Activated T-helper 1 cell treated with anti-CD3 and anti-CD28 coated beads, Interleukin-2, amount 50 U/mL, for 16 hours (primary cell): ENCODE measurements at places on chromosomes 7 and 10.

DNA sequence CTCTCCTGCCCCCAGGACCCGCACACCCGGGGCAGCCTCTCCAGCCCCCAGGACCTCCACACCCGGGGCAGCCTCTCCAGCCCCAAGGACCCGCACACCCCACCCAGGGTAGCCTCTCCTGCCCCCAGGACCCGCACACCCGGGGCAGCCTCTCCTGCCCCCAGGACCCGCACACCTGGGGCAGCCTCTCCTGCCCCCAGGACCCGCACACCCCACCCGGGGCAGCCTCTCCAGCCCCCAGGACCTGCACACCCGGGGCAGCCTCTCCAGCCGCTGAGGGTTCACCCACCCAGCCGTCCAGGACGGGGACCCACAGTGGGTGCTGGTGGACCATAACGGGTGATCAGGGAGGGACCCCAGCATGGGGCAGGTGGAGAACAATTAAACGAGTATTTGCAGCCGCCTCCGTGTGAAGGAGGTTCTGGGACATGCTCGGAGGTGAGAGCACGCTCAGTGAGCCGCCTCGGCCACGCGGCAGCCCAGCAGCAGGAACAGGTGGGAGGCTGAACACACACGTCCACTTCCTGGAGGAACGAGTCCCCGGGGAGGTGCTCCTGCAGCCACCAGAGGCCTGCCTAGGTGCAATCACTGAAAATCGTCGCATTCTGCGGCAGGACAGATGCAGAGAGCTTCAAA, 107.9 kb downstream of the PDGFA start:
- no peak for DNase-seq

- DNase-seq: no peak
Measured at GRCh38 chr7:112640685-112641084, 149.5 kb downstream of the TMEM168 start.

- DNase-seq: peak; percentile 75
Measured at GRCh38 chr7:99616359-99617191, at the start of gene ZSCAN25. Gene ZSCAN25, plus strand, starts transcription at chr7:99616946. Its CDS starts 2,661 bp downstream, at chr7:99619607.

GRCh38 chr7:106345421-106346166, 60.8 kb upstream of the NAMPT start:
- peak; percentile 37 for DNase-seq

GRCh38 chr7:44622342-44623151, 16.1 kb downstream of the OGDH start:
- DNase-seq: no peak

DNA sequence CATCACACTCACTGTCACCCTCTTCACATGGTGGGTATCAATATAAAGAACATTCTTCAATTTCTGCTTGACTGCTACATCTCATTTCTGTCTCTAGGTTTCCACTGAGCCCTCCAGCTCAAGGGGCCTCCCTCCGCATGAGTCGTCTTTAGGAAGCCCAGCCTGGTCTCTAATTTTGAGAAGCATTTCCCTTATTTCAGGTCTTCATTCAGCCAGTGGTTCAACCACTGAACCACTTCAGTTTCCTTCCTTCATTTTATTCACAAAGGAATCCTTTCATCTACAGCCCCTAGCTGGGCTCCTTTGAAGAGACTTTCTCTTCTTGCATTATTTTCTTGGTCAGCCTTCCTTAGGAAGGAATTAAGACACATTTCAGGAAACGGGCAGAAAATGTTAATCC, 257.4 kb downstream of the KCNMA1 start:
- no peak for DNase-seq

DNA sequence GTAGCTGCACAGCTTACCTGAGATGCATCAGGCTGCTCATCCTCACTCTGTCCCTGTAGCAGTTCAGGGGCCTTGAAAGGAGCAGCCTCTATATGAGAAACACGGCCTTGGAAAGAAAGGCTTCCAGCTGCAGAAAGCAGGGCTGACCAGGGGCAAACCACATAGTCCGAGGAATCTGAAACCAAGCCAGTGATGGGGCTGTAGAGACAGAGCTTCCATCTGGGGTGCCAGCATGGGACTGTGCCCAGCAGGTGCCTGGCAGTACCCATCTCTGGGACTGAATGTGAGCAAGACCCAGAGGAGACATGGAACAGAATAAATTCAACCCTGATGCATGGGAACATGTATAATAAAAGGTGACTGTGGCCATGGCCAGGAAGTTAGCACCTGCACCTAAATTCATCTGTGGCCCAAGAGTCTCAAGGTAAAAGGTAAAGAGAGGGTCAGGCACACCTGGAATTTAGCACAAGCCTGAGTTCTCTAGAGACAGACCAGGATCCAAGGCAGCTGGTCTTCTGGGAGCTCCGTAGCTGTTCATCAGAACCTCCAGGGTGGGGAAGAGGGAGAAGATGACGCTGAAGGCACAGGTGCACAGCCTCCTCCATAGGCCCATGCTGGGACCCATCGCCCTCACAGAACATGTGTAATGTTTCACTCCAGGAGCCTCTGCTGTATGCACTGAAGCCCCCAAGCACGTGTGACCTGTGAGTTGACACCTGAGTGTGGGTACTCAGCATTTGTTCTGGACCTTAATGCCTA, 25.3 kb downstream of the FRMPD2 start:
- DNase-seq: no peak

DNA sequence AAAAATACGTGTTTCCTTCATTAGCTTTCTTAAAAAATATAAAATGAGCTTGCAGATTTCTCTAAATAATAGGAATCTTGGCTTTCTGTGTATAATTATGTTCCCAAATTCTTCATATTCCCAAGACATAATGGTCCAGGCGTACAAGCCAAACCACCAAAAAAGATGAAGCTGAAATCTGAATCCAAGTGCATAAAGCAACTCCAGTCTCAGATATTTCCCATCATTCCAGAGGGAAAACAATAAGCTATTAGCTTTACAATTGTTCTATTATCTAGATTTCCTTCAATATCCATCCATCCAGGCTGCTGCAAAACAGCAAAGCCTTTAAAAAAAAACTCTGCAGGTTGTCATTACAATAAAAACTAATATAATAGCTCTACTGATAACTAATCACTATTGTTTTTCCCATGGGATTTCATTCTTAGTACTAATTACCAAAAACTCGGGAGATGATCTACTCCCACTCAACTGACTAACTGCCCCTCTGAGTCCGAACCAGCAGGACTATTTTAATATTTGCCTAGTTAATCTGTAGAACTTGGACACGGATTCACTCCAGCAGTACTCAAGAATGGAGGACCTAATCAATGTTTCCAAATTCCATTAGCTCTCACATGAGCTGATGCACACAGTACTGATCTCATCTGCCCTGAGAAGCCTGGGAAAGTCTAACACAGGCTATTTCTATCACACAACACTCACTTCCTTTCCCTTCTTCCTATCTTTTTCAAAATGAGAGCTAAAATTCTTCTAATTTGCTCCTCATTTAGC, 108.9 kb upstream of the ASAH2 start:
- no peak for DNase-seq

DNA sequence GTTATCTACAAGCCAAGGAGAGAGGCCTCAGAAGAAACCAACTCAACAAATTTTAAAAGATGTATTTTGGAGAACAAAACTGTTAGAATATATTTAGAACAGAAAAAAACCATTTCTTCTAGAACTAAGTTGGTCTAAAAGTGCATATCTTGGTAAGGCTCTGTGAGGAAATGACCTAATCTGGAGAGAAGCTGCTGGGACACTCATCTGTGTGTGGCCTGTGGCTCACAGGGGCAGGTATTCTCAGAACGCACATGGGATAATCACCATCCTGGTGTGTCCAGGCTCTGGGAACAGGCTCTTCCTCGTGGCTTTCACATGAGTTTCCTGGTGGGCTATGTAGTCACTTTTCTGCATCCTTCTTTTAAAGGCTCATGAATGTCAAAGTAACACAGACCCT, 38.1 kb upstream of the PRSS1 start:
- DNase-seq: no peak

DNA sequence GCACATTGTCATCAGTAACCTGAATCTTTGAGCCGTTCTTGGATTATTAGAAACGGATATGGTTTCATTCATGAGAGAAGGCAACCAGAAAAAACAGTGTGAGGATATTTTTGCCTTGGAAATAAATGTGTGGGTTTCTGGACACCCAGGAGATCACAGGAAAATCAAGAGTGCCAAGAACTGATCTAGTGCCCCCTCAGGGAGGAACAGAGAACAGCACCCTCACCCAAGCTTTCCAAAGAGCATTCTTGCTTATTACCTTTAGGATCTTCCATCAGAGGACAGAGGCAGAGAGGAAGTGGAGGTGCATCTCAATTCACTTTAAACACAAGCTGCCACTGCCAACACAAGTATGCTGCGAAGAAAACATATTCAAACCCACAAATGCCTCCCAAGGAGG, 851.5 kb upstream of the COBL start:
- no peak for DNase-seq

- no peak for DNase-seq
Measured at GRCh38 chr7:146661435-146661834, 544.8 kb downstream of the CNTNAP2 start.

DNA sequence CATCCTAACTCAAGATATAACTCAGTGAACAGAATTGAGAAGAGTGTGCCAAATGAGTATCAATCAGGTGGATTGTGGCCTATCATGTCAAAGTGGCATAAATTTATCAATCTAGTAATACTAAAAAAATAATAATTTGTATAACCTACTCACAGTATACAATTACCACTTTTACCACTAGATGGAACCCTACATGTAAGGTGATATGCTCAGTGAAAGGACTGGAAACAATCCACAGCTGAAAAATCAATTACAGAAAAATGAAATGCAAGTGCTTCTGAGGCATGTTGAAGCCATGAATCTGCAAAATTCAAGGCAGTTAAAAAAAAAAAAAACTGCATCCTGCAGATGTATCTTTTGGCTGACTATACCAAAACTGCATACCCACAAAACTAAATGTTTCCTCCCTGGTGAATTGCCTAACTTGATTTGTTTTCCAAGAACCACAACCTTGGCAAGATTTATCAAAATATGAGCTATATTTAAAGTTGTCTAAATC, 13.9 kb downstream of the ARHGAP19 start:
- DNase-seq: no peak

DNA sequence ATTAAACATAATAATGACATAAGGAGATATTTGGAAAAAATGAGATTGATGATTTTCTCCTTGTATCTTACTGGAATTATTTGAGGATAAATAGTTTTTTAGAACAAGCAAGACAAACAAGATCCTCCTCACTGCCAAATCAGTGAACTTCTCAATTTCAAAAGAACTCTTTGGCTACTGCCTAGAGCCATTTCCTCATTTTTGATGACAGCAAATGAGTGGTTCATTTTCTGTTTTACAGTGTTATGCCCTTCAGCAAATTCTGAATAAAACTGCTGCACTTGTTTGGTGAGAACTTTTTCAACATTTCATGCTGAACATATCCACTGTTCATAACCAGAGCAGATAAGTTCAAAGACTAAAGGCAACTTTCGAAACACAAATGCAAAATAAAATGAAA, 42.5 kb upstream of the AHR start:
- DNase-seq: no peak

DNA sequence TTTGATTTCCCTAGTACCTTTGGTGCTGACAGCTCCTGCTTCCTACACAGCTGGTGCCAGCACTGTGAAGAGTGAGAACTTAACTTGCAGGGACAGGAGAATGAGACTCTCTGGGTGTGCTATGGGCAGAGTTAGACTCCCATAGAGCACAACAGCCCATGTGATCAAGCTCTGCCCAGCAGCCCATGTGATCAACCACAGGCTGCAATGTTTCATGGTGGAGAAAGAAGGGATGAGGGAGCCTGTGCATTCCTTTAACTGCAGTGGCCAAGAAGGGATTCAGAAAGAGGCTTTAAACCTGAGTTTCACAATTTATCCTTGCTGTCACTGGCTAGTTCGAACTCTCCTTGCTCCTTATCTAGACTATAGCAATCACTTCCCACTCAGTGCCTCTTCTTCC, 10.0 kb upstream of the MEST start:
- DNase-seq: no peak

DNA sequence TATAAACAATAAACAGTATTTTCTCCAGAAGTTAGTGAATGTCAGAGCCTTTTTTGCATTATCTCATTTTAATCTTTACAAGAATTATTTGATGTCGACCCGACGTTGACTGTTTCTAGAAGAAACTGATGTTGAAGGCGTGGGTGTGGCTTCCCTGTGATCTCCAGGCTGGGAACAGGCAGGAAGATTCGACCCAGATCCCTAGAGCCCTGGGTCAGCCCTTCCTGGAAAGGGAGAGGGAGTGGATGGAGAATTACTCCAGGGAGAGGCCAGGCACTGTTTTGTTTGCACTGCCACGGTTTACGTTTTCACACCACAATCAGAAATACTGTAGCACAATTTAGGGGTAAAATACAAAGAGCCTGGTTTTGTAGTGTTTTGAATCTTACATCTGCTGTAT, 133.1 kb downstream of the ADARB2 start:
- no peak for DNase-seq

DNA sequence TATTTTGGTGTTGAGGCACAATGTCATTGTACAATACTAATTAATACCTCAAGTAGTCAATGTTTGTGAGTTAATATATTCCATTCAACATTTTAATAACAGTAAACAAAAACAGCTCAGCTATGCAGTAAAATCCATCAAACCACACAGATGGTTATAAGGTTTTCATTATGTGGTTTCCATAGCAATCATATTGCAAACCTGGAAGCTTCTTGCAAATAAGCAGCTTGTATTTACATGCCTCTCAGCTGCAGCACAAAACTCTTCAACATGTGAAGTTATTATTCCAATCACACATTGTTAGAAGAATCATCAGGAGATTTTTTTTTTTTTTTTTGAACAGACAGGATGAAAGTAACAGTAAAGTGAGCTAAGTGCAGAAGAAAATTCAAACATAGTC, 170.2 kb downstream of the SKAP2 start:
- no peak for DNase-seq

DNA sequence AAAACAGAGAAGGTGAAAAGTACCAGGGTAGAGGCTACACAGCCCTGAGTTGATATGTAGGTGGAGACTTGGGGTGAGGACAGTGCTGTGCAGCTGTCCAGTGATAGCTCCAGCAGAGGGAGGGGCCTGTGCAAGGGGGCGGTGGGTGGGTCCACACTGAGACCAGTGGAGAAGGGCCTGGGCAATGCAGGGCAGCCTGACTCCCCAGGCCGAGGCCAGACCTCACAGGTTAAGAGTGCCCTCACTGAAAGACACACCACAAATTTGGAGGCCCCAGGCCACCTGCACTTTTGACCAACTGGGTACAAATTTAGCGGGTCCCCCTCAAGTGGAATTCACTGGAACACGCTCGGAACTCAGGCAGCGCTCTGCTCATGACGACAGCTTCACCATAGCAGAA, 6.7 kb upstream of the RASGEF1A start:
- DNase-seq: no peak

- DNase-seq: no peak
Measured at GRCh38 chr7:90759710-90760109, 163.6 kb downstream of the CDK14 start.

DNA sequence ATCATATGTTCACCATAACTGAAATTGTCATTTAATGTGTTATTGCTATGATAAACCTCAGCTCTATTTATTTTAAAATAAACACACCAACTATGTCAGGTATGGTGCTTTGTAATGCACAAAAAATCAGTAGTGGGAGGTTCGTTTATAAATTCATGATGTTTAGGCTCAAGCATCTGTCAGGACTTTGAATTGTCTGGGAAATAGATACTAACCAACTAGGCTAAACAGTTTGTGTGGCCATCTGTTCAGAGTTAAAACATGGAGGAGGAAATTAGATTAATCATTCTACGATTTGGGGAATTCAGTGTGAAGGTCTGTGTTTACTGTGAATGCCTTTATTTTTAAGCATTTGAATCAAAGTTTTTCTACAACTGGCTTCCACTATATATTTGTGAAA, 212.6 kb upstream of the FZD8 start:
- DNase-seq: no peak

GRCh38 chr10:42866115-42866995, 83.8 kb downstream of the BMS1 start:
- no peak for DNase-seq

- no peak for DNase-seq
Measured at GRCh38 chr7:141071855-141072547, 1.9 kb upstream of the TMEM178B start.
